NCI-H2081 (cell line): ENCODE measurements at places on chromosomes 5 and 9.
A peak's percentile ranks its signal among the peaks of the same experiment; 100 is the strongest.

DNA sequence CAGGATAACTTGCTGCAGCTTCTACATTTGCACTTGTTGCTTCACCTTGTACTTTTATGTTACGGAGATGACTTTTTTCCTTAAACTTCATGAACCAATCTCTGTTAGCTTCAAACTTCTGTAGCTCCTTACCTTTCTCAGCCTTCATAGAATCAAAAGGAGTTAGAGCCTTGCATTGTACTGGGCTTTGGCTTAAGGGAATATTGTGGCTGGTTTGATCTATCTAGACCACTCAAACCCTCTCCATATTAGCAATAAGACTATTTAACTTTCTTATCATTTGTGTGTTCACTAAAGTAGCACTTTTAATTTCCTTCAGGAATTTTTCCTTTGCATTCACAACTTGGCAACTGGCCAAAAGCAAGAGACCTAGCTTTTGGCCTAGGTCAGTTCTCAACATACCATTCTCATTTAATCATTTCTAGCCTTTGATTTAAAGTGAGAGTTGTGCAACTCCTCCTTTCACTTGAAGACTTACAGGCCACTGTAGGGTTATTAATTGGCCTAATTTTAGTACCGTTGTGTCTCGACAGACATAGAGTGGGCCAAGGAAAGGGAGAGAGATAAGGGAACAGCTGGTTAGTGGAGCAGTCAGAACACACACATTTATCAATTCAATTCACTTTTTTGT, 63.7 kb downstream of the SHOC1 start:
- no peak for DNase-seq

DNA sequence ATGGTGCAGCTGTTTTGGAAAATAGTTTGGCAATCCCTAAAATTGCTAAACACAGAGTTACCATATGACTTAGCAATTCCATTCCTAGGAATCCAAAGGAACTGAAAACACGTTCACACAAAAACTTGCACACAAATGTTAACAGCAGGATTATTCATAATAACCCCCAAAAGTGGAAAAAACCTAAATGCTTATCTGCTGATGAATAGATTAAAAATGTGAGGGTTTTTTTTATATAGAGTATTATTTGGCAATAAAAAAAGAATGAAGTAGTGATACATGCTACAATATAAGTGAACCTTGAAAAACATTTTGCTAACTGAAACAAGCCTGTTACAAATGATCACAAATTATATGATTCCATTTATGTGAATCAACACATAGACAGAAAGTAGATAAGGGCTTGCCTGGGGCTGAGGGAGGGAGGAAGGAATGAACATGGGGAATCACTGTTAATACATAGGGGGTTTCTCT, 45.1 kb upstream of the TRIO start:
- DNase-seq: no peak

GRCh38 chr9:36597412-36598178, 24.9 kb downstream of the MELK start:
- DNase-seq: no peak

- DNase-seq: no peak
Measured at GRCh38 chr9:122814545-122814944, 13.8 kb downstream of the PDCL start.

- DNase-seq: no peak
Measured at GRCh38 chr5:164360589-164360988, 855.2 kb downstream of the MAT2B start.

DNA sequence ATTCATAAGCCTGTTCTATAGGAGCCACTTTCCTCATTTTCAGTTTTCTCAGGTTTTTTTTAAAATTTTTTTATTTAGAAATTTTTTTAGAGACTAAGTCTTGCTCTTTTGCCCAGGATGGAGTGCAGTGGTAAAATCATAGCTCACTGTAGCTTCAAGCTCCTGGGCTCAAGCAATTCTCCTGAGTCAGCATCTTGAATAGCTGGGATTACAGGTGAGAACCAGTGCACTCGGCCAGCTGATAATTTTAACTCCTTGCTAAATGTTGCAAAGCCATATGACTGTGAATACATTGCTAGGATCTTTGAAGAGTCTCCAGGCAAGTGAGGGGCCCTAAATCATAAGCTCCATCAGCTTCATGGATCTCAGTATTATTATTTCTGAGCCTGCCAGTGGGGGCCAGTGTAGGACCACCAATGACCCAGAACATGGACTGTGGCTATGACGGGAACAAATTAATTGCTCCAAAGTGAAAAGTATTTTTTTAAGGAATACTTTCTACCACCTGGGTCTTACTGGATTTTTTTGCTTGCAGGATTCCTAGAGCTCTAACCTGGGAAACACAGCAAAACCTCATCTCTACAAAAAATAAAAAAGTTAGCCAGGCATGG, 5.7 kb upstream of the GAPVD1 start:
- peak; percentile 25 for DNase-seq

DNA sequence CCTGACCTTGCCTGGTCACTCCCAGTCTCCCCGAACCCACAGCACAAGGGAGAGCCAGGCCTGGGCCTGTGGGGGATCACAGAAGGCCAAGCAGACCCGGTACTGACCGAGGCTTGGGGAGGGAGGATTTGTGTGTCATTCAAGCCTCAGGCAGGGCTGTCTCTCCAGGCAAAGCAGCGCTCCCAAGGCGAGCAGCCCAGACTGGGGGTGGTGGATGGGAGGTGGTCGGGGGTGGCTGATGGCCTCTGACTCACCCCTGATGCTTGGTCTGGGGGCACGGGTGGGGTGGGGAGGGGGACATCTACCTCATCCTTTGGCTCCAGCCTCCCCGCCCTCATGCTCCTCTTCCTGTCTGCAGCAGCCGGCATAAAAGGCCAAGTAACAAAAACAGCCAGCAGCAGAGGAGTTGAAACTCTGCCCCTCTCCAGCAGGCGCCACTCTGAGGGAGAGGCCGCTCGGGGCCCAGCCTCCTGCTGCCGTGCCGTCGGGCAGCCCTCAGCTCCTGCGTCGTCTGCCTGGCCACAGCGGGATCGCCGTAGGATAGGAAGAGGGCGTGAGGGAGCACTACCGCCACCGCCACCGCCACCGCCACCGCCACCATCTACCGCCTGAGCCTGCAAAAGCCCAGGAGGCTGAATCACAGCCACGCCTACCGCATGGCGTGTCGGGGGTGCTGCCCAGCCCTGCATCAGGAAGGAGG, 166.0 kb downstream of the OLFM1 start:
- no peak for DNase-seq

- DNase-seq: no peak
Measured at GRCh38 chr9:108837530-108837929, 18.3 kb downstream of the ACTL7B start.

GRCh38 chr5:112977440-112977861, 853 bp downstream of the DCP2 start:
- DNase-seq: no peak

- no peak for DNase-seq
Measured at GRCh38 chr5:176734756-176735342, 75.5 kb upstream of the UNC5A start.

DNA sequence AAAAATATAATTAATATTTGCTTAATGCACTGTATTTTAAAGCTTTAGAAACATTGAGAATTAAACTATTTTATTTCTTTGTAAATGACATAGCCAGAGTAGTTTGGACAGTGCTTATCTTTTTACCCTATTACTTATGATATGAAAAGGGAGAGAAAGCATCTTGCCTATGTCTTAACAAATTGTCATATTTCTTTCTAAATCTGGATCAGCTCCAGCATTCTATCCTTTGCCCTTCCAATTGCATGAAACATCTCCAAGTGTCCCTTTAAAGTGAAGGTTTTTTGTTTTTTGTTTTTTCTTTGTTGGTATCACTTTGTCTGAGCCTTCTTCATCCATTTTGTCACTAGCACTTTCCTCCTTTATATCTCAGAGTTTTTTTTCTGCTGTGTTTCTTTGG, 511.6 kb upstream of the FAM174A start:
- DNase-seq: no peak

- peak; percentile 77 for DNase-seq
Measured at GRCh38 chr5:32589942-32590869, 4.8 kb downstream of the SUB1 start.

DNA sequence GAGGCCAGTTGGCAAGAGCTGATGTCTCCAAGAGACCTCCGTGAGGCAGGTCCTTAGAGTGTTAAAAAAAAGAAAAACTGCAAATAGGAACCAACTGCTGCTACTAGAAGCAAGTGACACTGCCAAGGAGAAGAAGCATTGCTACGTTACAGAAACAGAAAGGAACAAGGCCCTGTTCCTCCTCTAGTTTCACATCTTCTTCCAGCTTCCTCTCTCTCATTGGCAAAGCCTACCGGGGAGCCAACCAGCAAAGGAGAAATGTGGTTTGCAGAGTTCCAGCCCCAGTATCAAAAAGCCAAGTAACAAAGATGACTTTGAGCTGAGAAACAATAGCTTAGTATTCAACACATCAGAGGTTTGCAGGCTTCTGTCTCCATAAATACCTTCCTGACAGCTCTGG, 145.9 kb downstream of the PRELID2 start:
- DNase-seq: no peak

GRCh38 chr9:82968388-82968787, 94.6 kb downstream of the RASEF start:
- DNase-seq: no peak

DNA sequence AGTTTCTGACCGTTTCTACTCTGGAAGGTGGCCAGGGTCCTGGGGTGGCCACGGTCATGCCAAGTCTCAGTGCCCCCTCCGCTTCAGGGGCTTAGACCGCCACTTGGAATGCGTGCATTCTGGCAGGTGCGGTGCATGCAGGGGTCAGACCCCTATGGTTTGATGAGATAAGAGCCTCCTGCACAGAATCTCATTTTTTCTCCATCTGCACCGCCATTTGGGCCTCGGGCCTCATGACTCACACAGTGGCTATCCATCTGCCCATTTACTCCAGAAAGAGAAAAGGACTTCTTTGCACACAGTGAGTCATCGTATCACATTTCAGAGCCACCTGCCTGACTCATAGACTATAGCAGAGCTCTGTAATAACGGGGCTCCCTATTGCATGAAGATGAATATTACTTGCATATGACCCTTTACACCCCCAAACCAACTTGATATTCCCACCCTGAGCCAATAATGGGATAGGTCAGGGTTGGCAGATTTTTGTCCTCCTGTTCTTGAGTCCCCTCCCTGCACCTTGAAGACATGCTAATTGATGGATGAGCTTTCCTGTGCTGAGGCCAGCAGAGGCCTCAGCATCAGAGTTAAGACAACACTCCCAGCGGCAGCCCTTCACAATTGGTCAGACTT, 157.4 kb downstream of the NR3C1 start:
- no peak for DNase-seq

- DNase-seq: no peak
Measured at GRCh38 chr9:111039231-111039906, 1.1 kb upstream of the LPAR1 start.

- DNase-seq: peak; percentile 14
Measured at GRCh38 chr5:5613261-5613990, 190.9 kb downstream of the ICE1 start.

- DNase-seq: no peak
Measured at GRCh38 chr5:134247428-134248224, 21.8 kb upstream of the PPP2CA start.
